Activated T-cell treated with anti-CD3 and anti-CD28 coated beads, Interleukin-2, amount 50 U/mL, for 4 hours (primary cell): ENCODE measurements at places on chromosomes 7 and 10.

DNA sequence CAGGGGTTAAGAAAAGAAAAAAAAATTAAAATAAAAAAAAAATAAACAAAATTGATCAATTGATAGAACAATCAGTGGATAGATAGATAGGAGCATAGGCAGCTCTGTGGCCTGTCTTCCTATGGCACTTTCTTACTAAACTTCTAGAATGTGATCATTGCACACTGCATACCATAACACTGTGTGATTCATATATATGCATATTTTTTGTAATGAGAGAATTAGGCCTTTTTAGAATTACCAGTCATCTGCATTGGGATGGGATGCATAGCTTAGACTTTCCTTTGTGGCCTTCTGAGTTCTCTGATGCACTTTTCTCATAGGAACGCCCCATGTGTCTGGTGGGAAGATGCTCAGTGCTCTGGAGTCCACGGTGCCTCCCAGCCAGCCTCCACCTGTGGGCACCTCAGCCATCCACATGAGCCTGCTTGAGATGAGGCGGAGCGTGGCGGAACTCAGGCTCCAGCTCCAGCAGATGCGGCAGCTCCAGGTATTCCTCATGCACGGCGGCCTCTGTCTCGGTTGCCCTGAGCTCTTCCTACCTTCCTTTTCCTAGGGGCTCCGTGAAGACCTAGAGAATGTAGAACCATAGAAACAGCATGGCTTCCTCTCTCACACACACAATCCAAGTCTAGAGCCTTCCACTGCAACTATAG lies 222.5 kb downstream of the ARHGAP21 start:
- DNase-seq, result no peak

GRCh38 chr10:7449063-7449695 lies 38.3 kb upstream of the SFMBT2 start:
- no peak for DNase-seq

- DNase-seq, result no peak
Observed at GRCh38 chr7:22445853-22446252, 54.1 kb downstream of the STEAP1B start.

- DNase-seq, result no peak
Observed at GRCh38 chr10:70118196-70118595, 14.4 kb downstream of the AIFM2 start.

GRCh38 chr10:89363729-89364442 lies 14.0 kb upstream of the IFIT1B start:
- no peak for DNase-seq

GRCh38 chr7:95493844-95494243 lies 8.1 kb downstream of the ASB4 start:
- no peak for DNase-seq

DNA sequence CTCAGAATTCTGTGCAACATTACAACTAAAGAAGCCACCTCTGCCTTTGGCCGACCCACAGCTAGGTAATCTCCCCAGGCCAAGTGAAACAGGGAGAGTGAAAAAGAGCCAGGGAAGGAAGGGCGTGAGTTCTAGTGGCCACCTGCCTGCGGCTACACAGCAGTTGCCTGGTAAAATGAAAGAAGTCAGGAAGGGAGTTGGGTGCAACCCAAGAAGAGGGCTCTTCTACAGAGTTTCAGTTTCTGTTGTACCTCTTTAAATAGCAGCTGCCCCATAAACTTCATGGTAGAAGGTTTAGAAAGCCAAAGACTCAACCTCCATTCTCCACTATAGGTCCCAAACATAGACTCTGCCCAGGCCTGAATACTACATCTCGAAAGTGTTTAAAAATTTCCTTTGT lies 76.2 kb upstream of the TMEM168 start:
- DNase-seq, result no peak

DNA sequence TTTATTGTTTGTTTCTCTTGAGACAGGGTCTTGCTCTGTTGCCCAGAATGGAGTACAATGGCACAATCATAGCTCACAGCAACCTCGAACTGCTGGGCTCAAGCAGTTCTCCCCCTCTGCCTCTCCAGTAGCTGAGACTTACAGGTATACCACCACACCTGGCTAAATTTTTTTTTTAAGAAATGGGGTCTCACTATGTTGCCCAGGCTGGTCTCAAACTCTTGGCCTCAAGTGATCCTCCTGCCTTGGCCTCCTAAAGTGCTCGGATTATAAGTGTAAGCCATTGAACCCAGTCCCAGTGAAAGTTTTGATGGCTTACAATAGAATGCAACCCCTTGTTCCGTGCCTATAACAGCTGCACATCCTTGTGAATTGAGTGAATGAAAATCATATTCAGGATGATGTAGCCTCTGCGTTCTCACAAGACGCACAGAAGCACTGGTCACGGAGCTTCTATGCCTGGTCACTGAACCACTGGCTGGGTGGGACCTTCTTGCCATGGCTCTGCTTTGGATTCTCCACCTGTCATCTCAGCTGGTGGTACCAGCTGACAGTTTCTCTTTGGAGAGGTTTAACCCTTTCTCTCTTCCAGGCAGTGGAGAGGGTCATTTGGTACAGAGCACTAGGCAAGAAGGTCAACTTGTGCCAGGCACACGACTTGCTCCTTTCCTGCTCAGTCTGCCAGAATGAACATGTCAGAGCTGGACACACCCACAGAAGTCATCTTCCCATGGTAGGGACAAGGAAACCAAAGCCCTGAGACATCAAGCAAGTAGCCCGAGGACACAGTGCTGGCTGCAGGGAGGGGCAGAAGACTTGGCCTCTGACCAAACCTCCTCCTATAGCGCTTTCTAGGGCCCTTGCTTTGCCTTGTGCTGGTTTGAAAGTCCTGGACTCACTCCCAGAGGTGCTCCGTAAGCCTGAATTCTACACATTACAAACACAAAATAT lies 89.6 kb downstream of the ATXN7L1 start:
- no peak for DNase-seq

- no peak for DNase-seq
Observed at GRCh38 chr10:102581401-102581800, 62.9 kb upstream of the TRIM8 start.

DNA sequence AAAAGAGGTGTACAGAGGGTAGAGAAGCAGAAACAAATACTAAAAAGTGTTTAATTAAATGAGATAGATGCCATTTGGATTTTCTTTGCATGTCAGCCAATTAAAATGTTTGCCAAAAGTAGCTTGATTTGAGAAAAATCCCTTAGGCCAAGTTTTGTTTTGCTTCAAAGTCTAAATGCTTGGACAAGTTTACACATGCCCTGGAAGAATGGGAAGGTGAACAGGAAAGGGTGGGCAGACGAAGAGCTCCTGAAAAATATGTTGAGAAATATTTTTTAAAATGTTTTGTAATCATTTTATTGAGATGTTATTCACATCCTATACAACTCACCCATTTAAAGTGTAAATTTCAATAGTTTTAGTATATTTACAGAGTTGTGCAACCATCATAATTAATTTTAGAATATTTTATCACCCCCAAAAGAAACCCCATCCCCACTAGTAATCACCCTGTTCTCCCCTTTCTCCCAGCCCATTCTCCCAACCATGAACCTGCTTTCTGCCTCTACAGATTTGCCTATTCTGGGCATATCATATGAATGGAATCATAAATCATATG lies 98.5 kb upstream of the ANK3 start:
- DNase-seq, result no peak

GRCh38 chr7:113928112-113928511 lies 9.3 kb upstream of the PPP1R3A start:
- DNase-seq, result no peak

- DNase-seq, result no peak
Observed at GRCh38 chr10:5040010-5040673, 36.5 kb upstream of the AKR1C2 start.

DNA sequence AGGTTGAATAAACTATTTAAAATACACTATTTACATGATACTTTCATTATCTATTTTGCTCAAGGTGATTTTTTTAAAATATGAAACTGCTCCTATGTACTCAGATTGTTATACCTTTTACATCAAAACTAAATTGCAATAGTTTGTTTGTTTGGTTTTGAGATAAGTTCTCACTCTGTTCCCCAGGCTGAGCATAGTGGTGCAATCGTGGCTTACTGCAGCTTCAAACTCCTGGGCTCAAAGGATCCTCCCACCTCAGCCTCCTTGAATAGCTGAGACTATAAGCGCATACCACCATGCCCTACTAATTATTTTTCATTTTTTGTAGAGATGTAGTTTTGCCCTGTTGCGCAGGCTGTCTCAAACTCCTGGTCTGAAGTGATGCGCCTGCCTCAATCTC lies 12.7 kb downstream of the TAS2R60 start:
- DNase-seq, result no peak

DNA sequence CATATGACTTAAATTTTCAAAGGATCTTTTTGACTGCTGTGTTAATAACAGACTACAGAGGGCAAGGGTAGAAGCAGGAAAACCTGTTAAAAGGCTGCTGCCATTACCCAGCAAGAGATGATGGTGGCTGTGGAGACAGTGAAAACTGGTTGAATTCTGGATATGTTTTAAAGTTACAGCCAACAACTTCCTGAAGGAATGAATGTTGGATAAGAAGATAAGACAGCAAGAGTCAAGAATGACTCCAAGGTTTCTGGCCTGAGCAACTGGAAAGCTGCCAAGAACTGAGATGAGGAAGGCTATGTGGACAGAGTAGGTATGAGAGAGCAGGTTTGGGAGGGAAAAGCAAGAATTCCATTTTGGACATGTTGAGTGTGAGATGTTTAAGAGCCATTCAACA lies 19.1 kb downstream of the CNOT4 start:
- no peak for DNase-seq

GRCh38 chr10:55500931-55501559 lies 700.0 kb upstream of the PCDH15 start:
- no peak for DNase-seq

- peak; percentile 55 for DNase-seq
Observed at GRCh38 chr10:71748671-71749191, 24.6 kb downstream of the VSIR start.

GRCh38 chr7:36854652-36855051 lies 130.4 kb upstream of the AOAH start:
- DNase-seq, result no peak

DNA sequence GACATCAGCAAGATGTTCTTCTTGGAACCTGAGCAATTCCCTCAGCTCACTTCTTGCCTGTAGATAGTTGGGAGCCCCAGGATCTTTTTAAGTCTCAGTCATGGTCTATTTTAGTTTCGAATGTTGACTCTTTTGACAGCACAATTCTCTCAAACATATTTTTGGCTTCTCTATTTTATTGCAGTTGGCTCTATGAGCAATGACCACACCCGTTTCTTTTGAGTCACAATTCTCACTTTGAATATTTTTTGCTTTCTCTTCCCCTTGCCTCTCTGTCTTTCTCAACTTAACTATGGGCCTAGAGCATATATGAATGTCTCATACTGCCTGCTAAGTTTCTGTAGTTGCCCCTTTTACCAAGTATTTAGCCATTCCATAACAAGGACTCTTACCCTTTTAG lies 222.8 kb downstream of the PTN start:
- no peak for DNase-seq

GRCh38 chr10:108691126-108691525 lies 1232.2 kb downstream of the XPNPEP1 start:
- no peak for DNase-seq
